Smooth muscle cell of bladder (primary cell): ENCODE measurements at places on chromosomes 16 and 17. TPM values are rescaled to one million over a fixed set of nuclear protein-coding genes. Genes with fewer than 3 reads are reported as not detected.

The CRYM gene
- total RNA-seq = 0.14 and 0.18 TPM in 2 replicates

The QRICH2 gene
- total RNA-seq = 1.7 and 3.0 TPM in 2 replicates

The EFNB3 gene
- 0.09 and 0.28 TPM in 2 replicates for total RNA-seq

The TEDC2 gene
- 1.00 and 1.0 TPM in 2 replicates for total RNA-seq

The DNAH2 gene
- 0.57 and 1.8 TPM in 2 replicates for total RNA-seq

The SLC16A5 gene
- 6.1 and 11.0 TPM in 2 replicates for total RNA-seq

The STH gene
- not detected in 2 replicates for total RNA-seq

The SPN gene
- under 0.01 and 0.09 TPM in 2 replicates for total RNA-seq

The KCNH6 gene
- not detected in 2 replicates for total RNA-seq

The CDRT15 gene
- total RNA-seq = not detected in 2 replicates
